Endothelial cell (in vitro differentiated cells): ENCODE measurements at places on chromosomes 7 and 10.

DNA sequence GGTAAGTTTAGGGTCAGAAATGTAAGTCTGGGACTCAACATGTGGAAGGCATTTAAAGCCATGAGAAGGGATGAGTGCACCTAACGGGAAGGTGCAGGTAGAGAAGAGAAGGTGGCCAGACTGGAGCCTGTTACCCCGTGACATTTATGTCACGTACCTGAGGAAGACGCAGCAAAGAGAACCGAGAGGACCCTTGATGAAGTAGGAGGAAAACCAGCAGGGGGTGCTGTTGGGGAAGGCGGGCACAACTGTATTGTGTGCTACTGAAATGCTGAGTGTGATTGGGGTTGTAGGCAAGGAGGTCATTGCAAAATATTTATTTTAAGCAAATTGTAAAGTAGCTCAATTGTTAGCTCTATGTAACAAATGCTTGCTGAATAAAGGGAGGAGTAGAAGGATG, 338.2 kb upstream of the PRKCQ start:
- H3K4me3 ChIP-seq, result no peak overlapping the region
- peak; percentile 44 for DNase-seq
- H3K4me1 ChIP-seq, result peaks cover 5% of the 10 kb centered on the region

DNA sequence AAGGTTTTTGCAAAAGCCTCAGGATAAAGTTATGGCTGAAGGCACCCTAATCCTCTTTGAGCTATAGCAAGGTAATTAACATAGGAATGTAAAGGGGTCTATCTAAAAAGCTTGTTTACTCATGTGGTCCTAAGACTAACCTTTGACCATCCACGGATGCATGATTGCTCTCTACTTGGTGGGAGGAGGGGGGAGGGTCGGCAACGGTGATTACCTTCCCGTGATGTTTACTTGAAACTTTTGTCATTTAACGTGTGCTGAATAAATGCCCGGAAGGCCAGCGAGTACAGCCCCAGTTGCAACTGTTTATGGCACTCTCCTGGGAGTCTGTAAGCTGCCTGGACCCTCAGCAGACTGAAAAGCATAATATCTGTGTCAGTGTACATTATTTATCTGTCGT, 78.9 kb upstream of the GPR22 start:
- H3K4me3 ChIP-seq, result no peak overlapping the region
- H3K27ac ChIP-seq, result no peak overlapping the region
- H3K4me1 ChIP-seq, result peaks cover 10% of the 10 kb centered on the region
- DNase-seq, result no peak
- no peaks in the 10 kb centered on the region for H3K36me3 ChIP-seq

DNA sequence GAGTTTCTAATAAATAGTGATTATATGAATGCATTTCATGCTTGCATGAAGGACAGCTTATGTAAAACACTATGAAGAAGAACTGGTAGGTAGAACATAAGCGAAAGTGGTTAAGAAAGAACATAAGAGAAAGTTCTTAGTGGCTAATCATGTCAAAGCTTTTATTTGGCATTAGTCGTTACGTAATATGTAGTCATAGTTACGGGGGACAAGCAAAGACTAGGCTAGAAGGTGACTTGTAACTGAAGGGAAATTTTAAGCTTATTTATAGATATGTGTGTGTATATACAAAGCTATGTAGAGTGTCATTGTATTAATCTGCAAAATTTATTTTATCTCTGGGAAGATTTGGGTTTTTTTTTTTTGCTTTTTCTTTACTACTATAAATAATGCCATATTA, 36.9 kb downstream of the CAPZA2 start:
- H3K4me1 ChIP-seq, result peaks cover 3% of the 10 kb centered on the region
- peaks cover 19% of the 10 kb centered on the region for H3K36me3 ChIP-seq
- H3K27me3 ChIP-seq, result peaks cover 1% of the 10 kb centered on the region
- no peak for DNase-seq

GRCh38 chr7:41116337-41116736, 586.6 kb downstream of the INHBA start:
- H3K4me1 ChIP-seq, result peaks cover 3% of the 10 kb centered on the region
- DNase-seq, result no peak
- H3K4me3 ChIP-seq, result no peak overlapping the region
- no peaks in the 10 kb centered on the region for H3K27me3 ChIP-seq
- no peak overlapping the region for H3K27ac ChIP-seq
- no peaks in the 10 kb centered on the region for H3K36me3 ChIP-seq

DNA sequence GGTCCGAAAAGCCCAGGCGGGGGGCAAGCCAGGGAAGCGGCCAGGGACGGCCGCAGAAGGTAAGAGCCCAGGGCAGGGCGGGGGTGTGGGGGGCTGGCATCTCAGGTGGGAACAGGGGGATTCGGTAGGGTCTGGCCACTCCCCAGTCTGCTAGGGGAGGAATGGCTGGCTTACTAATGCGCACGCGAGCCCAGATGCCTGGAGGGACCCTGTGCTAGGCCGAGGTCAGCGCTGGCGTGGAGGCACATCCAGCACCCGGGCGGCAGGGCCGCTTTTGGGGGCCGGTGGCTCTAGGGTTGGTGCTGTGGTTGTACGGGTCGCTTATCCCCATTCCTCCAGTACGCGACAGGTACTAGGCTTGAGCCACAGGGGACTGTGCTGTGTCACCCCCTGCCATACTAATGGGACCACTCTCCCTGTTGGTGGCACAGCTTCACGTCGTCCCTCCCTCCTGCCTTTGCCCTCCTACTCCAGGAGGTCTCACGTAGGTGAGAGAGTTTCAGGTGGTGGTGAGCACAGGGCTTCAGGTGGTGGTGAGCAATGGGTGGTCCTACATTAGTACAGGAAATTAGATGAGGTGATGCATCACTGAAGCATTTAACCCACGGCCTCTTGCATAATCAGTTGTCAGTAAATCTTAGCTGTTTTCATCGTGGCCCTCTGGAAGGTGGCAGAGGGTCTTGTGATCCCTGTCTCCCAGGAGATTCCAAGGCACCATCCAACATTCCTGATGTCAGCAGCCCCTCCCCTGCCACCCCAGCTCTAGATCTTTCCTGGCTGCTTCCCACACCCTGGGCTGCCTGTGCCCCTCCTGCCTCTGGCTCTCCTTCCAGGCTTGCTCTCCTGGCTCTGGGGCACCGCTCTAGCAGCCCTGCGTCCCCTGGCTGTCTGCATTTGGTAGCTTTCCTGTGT, 971 bp downstream of the AEBP1 start:
- peaks cover 13% of the 10 kb centered on the region for H3K4me1 ChIP-seq
- H3K27ac ChIP-seq, result no peak overlapping the region
- peaks cover 16% of the 10 kb centered on the region for H3K27me3 ChIP-seq
- peak overlapping the region; percentile 81 for H3K4me3 ChIP-seq

DNA sequence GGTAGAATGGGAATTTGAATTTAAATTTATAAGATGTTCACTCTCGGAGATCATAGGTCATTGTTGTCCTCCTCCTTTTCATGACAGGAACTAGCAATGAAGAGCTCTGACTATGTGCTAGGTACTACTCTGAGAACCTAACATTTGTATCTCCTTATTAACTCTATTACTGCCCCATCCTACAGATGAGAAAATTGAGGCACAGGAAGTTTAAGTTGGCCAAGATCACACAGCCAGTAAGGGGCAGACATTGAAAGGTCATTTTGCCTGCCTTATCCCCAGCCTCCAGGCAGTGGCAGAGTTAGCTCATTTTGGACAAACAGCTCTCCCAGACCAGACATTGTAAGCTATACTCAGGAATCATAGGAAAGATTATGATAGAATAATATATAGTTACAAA, 6.0 kb downstream of the SRGN start:
- no peaks in the 10 kb centered on the region for H3K36me3 ChIP-seq
- H3K4me1 ChIP-seq, result no peaks in the 10 kb centered on the region
- no peak overlapping the region for H3K27ac ChIP-seq
- no peak for DNase-seq
- H3K4me3 ChIP-seq, result no peak overlapping the region
- no peaks in the 10 kb centered on the region for H3K27me3 ChIP-seq

DNA sequence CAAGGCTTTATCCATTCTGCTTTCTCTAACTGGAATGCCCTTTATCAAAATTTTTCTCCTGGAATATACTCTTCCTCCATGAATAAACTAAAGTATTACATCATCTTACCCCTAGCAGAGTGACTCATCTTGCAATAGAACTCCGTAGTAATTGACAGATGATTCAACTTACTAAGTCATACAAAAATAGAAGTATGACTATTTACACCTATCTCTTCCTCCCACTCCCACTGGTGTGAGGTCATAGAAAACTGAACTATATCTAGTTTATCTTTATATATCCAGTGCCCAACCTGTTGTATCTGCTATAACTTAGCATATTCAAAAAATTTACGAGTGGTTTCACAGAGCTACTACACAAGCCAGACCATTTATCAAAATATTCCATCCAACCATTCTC, 26.1 kb downstream of the ABCB1 start:
- H3K27ac ChIP-seq, result no peak overlapping the region
- no peak for DNase-seq
- no peaks in the 10 kb centered on the region for H3K27me3 ChIP-seq
- H3K36me3 ChIP-seq, result no peaks in the 10 kb centered on the region

GRCh38 chr7:978049-978346, 2.6 kb upstream of the COX19 start:
- H3K4me3 ChIP-seq, result no peak overlapping the region
- peaks cover 8% of the 10 kb centered on the region for H3K4me1 ChIP-seq

DNA sequence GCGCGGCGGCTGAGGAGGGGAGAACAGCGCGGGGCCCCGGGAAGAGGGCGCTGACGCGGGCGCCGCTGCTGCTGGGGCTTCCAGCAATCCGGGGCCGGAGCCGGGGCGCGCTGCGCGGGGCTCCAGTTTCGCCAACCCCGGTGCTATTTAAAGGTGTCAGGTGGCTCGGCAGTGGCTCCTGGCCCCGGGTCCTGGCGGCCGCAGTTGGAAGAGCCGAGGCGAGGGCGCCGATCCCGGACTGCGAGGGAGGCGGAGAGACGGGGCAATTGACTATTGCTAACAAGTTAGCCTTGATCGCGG, 347 bp downstream of the LBX1 start:
- no peak overlapping the region for H3K27ac ChIP-seq
- no peak for DNase-seq

DNA sequence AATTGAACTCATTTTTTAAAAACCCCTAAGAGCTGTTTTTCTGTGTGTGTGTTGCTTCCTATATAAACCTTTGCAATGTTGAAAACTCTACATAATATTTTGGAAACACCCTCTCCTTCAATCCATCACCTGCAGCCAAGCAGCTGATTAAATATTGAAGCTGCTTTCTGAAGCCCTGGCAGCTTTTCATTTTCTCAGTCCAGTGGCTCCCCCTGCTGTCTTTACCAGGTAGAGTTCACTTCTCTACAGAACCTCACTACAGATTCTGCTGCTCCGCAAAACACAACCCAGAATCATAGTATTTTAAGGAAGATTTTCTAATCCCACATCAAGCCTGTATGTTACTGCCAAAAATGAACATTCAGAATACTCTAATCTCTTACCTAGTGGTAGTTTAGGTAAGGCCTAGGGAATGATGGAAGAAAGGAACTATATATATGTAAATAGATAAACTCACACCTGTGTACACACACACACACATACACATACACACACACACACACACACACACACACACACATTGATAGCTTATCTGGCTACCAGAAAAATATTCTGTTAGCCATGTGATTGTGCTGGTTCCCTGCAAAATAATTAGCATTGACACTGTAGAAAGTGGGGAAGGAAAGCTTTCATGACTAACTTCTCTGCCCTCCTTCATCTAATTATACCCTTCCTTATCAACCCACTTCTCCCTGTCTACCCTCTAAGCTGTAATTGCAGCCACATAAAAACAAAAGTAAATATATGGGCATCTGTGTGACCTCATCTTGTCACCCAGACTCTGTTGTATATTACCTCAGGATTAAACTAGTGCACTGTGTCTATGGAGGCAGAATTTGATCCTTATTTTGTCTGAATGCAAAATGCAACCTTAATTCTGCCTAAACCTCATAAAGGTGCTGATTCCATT, 229.5 kb upstream of the FZD1 start:
- no peak overlapping the region for H3K27ac ChIP-seq
- no peaks in the 10 kb centered on the region for H3K36me3 ChIP-seq
- H3K4me1 ChIP-seq, result no peaks in the 10 kb centered on the region
- peak; percentile 66 for DNase-seq

DNA sequence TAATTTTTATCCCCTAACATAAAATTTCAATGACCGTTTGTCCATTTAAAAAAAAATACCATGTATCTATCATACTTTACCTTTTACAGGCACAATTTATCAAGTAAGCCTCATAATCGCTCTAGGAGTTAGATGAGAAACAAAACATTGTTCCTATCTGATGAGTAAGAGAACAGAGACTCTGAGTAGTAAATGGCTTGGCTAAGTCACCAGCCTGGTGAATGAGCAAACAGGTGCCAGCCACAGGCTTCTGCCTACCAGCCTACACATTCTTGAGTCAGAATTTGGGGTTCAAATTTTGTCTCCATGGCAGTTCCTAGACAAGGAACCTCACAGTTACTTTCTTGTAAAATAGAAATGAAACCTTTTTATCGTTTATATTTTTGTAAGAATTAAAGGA, 235.4 kb downstream of the HGF start:
- DNase-seq, result no peak
- H3K27me3 ChIP-seq, result no peaks in the 10 kb centered on the region
- no peaks in the 10 kb centered on the region for H3K4me1 ChIP-seq
- H3K4me3 ChIP-seq, result no peak overlapping the region
- no peak overlapping the region for H3K27ac ChIP-seq

GRCh38 chr7:48074204-48074654, 14.8 kb upstream of the UPP1 start:
- H3K4me1 ChIP-seq, result peaks cover 34% of the 10 kb centered on the region
- H3K27me3 ChIP-seq, result peaks cover 8% of the 10 kb centered on the region
- no peak overlapping the region for H3K27ac ChIP-seq
- no peaks in the 10 kb centered on the region for H3K36me3 ChIP-seq
- DNase-seq, result no peak

DNA sequence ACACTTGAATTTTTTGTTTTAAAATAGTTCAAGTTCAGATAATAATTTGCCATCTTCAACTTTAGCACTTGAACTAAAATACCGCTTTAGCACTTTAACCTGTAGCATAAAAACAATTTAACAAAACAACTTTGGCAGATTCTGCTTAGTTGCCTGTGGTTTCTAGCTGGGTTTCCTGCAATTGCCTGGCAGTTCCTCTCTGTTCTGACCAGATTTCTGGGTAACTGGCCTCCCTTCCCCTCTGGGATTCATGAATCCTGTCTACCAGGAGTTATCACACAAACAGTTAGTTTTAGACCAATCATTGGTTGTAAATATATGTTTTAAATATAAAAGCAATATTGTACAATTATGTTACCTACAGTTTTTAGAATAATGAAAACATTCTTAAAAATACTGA, 89.8 kb upstream of the HDAC9 start:
- peak overlapping the region; percentile 55 for H3K27ac ChIP-seq
- H3K4me3 ChIP-seq, result no peak overlapping the region
- DNase-seq, result no peak
- H3K27me3 ChIP-seq, result no peaks in the 10 kb centered on the region
- no peaks in the 10 kb centered on the region for H3K36me3 ChIP-seq

GRCh38 chr10:94016727-94017714, 23.3 kb downstream of the PLCE1 start:
- no peaks in the 10 kb centered on the region for H3K4me1 ChIP-seq
- no peaks in the 10 kb centered on the region for H3K36me3 ChIP-seq
- no peak overlapping the region for H3K4me3 ChIP-seq
- no peak overlapping the region for H3K27ac ChIP-seq
